ENCODE measurements at places on chromosomes 7 and 10. TPM values are rescaled to one million over a fixed set of nuclear protein-coding genes. Genes with fewer than 3 reads are reported as not detected.

CDC14C gene
- polyA plus RNA-seq = 0.06 TPM

PPP1R3C gene
- 39.6 TPM for polyA plus RNA-seq

GRCh38 chr10:117476716-117477115 is 65.8 kb upstream of the EMX2 start:
- DNase-seq = no peak

DNA sequence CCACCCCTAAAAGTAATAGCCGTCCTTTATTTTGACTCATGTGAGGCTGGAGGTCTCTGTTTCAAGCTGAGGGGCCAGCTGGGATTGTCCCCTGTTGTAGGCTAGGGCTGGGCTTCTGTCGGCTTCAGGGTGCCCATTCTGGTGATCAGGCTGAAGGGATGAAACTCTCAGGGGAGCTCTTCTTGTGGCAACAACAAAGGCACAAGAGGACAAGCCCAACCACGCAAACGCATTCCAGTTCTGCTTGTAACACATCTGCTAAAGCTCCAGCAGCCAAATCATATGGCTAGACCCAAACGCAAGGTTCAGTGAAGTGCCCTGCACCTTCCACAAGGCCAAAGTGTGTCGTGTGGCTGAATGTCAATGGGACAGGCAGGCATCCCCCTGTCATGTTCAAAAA is 405.7 kb downstream of the INHBA start:
- DNase-seq = no peak

ZNF680 gene
- polyA plus RNA-seq = 9.1 TPM

OR2A12 gene
- 0.04 TPM for polyA plus RNA-seq
